ENCODE measurements at places on chromosomes 7 and 10.

GRCh38 chr7:22430457-22430856 lies 69.5 kb downstream of the STEAP1B start:
- DNase-seq = no peak

DNA sequence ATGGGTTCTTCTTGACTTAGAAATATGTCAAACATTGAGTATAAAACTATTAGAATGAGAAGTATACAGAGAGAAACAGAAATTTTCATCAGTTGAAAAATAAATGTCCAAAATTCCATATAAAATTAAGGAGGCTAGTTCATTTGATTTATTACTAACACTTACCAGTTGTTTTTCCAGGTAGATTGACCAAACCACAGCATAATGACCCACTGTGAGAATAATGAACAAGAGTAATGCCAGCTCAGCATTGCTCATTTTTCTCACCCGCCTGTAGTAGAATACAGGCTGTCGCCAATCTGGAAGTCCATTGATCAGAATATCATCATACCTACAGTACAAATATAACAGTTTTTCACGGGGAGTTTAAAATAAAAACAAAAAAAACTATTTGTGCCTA lies 82.9 kb downstream of the DNAJC1 start:
- no peak for DNase-seq

DNA sequence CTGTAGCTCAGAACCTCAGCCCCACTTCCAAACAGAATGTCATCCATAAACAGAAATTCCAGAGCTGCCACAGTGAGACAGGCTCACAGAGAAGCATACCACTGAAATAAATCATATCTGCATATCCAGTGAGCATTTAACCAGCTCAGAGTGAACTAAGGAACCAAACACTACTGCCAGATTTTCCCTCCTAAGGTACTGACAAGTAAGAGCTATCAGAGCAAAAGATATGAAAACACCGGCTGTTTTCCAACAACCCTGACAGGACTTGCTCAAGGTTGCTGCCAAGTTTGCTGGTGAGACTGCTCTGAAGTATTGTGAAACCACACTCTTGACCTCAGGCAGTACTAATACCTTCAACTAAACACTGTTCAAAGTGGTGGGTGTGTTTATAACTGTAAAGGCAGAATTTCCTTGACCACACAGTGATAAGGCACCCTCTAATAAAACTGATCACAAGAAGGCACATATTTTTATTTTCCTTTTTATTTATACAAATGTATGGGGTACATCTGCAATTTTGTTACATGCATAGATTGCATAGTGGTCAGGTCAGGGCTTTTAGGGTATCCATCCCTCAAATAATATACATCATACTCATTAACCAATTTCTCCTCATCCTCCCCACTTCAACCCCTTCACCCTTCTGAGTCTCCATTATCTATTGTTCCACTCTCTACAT lies 18.3 kb downstream of the SGMS1 start:
- no peak for DNase-seq

DNA sequence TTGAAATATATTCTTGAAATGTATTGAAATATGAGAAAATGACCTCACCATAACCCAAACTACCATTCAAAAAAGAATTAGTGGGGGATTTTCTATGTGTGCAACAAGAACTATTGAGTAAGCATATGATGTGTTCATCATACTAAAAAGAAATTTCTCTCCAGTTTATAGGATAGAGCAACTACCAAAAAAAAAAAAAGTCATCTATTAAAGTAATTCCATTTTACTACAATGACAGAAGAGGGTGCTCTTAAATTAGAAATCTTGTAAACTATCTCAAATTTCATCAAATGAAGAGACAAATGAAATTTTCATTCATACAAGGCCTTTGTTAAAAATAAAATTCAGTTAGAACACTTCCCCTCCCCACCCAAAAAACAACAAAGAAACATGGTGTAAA lies 195.4 kb upstream of the PLXDC2 start:
- no peak for DNase-seq

DNA sequence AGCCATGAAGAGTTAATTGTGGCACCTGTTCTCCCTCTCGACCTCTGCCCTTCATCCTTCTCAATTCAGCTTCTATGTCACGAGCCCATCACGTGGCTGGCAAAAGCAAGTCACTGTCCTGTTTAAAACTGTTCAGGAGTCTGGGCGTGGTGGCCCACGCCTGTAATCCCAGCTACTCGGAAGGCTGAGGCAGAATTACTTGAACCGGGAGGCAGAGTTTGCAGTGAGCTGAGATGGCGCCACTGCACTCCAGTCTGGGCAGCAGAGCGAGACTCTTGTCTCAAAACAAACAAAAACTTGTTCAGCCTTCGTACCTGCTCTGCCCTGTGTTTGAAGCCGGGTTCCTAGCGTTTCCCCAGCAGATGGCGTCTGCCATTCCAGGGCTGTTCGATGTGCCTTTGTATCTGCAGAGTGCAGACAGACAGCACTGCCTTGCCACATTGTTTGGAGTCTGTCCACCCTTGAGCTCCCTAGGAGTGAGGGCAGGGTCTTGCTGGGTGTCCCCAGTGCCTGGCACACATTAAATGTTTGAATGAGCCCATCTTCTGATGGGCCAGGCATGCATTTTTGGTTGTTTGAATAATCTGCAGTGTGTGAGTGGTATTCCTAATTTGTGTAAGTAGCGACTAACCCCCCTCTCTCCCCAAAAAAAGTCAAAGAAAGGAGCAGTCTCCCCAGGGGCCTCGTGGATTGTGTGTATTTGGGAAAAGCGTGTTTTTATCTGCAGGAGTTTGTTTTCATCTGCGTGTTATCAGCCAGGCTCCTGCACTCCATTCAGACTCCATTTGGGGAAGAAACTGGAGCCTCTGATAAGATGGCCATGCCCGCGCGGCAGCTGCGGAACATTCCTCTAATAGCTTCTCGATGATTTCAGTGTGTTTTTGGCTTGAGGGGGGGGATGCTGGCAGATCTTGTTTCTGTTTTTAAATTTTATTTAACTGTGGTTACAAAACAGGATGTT lies 61.2 kb downstream of the DNAJB6 start:
- no peak for DNase-seq

DNA sequence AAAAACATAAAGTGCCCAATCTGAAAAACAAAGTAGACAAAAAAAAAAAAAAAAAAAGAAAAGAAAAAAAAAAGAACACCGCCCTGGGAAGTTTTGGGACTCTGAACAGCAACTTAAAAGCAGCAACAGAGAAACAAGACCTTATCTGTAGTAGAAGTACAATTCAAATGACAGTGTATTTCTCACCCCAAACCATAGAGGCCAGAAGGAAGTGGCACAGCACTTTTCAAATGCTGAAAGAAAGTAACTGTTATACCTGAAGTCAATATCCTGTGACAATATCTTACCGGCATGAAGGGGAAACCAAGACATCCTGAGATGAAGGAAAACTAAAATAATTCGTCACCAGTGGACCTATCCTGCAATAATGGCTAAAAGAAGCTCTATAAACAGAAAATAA lies 112.1 kb downstream of the DNAJC1 start:
- no peak for DNase-seq

DNA sequence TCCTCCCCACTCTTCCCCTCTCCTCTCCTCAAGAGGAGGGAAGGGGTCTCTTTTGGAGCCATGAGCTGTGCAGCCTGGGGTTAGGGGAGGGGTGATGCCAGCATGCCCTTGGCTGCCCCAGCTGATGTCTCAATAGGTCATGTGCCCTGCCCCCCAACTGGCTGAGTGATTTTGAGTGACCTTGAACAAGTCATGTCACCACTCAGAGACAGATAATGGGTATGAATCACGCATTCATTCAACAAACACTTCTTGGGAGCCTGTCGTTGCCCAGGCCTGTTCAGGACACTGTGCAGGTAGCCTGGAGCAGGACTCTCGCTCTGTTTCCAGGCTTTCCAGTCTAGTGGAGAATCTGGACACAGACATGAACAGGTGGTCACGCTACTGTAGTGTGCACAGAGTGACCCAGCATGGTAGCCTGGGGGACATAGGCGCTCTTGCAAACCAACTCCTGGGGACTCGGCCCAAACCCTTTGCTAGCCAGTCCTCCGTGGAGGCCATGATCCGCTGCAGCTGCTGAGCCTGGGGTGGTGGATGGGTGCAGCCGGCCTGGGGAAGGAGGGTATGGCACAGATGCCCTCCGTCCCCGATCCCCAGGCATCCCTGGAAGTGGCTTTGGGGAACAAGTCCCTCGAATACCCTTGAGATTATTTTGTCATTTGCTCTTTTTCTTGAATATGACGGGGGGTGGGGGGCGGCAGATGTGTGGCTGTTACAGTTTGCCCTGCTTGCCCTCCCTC lies 49.6 kb upstream of the PSAP start:
- no peak for DNase-seq

DNA sequence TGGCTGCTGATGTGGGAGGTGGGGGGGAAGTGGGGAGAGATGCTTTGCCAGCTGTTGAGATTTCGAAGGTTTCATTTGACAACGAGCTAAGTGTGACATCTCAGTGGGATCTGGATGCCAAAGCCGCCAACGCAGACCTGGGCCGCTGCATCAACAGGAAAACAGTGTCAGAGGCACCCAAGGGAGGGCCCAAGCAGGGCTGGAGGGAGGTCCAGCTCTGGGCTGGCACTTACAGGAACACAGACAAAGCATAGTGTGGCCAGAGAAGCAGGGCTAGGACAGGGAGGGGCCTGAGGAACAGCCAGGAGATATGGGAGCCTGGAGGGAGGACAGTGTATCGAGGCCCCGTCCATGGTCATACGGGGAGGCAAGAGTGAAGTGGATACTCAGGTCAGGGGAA lies 73.1 kb downstream of the GTF2IRD1 start:
- no peak for DNase-seq

DNA sequence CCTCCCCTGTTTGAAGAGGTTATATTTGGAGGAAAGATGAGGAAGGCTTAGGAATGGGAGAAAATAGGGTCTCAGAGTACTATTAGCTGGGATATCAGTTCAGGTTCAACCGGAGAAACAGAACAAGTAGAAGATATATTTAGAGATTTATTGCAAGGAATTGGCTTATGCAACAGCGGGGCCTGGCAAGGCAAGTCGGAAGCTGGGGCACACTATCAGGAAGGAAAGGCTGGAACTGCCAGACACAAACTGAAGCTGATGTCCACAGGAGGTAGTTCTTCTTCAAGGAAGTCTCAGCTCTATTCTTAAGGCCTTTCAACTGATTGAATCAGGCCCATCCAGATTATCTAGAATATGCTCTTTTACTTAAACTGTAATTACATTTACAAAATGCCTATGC lies 939.6 kb upstream of the C7orf33 start:
- no peak for DNase-seq

- DNase-seq = no peak
Observed at GRCh38 chr7:48710995-48711394, 213.4 kb upstream of the CDC14C start.

DNA sequence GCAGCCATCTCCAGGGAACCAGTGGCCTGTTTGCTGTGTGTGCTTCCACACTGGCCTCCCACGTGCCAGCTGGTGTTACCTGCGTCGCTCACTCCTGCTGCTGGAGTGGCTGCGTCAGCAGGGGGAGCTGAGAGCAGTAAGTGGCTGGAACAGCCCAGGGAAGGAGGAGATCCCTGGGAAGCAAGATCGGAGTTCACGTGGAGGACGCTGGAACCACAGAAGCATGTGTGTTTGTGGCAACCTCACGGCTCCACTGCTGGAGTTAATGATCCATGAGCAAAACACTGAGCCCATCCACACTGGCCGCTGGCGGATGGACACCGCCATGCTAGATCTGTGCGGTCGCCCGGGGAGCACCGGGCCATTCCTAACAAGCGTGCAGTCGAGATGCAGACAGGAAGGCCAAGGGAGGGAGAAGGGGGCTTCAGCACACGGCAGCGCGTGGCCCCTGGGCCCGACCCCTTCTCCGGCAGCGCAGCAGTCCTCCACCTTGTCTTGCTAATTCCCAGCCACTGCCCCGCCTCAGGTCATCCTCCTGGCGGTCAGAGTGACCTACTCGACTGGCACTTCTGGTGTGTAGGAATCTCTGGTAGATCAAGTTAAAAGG lies 68.5 kb upstream of the EEPD1 start:
- no peak for DNase-seq

- no peak for DNase-seq
Observed at GRCh38 chr7:82141427-82141826, 302.1 kb downstream of the CACNA2D1 start.

DNA sequence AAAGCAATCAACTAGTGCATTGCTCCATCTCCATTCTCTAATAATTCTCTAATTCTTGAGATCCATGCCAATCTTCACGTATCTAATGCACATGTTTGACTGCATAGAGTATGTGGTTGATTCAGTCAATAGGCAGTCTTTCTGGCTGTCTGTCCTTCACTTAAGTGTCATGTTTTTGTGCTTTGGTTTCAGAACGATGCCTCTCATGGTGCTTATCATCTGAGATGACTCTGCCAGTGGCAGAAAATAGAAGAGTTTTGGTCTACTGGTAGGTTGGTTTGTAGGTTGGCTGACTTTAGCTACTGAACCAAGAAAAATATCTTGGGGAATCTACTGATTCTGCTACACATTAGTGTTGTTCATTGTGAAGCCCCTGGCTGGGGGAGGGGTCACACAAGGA lies 364.2 kb downstream of the SFMBT2 start:
- no peak for DNase-seq

All from CD4-positive, alpha-beta T cell treated with Interleukin-1 beta for 1 hour (primary cell).